H4 (cell line): ENCODE measurements at places on chromosomes 12 and 14. TPM values are rescaled to one million over a fixed set of nuclear protein-coding genes. Genes with fewer than 3 reads are reported as not detected.
A peak's percentile ranks its signal among the peaks of the same experiment; 100 is the strongest.

- DNase-seq: no peak
These were observed 60.6 kb downstream of the SUDS3 start for GRCh38 chr12:118436986-118437385.

GRCh38 chr12:93181409-93181965, 196.2 kb upstream of the NUDT4 start:
- DNase-seq: no peak

DNA sequence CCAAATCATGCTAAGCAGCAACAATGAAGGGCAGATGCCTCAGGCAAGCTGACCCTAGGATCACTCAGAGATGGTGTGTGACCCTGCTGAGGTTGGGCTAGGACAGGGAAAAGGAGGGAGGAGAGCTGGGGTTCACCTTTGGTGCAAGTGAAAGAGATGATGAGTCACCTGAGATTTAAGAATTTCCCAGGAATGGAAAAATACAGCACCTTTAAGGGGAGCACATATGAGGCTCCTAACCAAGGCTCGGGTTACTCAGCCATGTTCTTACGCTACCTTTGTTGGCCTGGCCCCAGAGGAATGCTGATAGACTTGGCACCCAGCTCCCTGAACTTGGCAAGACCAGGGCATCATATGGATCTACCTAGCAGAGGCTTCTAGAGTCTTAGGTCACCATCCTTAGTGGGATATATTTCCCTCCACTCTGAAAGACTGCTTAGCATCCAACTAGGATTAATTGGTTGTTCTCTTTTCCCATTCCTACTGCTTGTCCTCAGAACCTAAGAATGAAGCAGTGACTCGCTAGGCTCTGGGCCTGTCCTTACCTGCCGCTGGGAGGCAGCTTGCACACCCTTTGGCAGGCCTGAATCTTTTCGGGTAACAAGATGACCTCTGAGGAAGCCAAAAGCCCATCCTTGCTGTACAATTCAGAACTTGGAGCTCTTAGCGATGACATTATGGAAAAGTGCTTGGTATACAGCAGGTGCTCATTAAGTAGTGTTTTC, 4.0 kb upstream of the NAA25 start:
- DNase-seq: no peak

- DNase-seq: no peak
These were observed 830 bp upstream of the TRMT61A start for GRCh38 chr14:103528146-103528586.

DNA sequence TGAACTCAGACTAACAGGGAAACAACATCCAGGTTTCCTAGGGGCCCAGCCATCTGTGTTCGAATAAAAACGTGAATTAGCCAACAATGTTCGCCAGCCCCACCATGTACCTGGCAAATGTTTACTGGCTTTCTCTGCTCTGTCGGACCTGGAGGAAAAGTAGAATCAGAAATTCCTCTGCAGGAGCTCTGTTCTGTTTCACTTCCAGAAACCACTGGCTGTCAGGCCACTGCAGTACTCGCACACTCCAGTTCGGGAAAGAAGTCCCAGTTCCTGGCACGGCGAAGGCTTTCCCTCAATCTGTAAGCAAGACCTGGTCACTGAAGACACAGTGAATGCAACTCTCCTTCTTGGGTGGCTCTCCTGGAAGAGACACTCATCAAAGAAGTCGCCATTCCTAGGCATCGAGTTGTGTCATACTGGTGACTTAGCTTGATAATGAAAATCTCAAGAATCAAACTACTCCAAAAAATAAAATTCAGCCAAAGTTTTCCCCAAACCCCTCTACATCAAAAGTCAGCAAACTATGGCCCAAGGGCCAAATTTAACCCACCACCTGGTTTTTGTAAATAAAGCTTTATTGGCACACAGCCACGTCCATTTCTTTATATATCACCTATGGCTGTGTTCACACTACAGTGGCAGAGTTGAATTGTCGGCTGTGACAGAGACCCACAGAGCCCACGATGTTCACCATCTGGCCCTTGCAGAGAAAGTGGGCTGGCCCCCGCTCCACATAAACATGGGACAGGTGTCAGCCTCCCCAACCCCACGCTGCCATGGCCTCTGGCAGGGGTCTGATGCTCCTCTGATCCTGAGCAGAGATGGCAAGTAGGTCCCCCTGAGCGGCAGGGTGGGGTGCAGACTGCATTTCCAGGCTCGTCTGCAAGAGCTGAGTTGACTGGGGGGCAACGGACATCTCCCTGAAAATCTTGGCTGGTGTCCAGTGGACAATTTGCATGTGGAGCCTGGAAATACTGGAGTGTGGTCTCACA, 189.2 kb upstream of the DIO3 start:
- no peak for DNase-seq

- no peak for DNase-seq
These were observed 630.8 kb downstream of the RERGL start for GRCh38 chr12:17459214-17459613.

DNA sequence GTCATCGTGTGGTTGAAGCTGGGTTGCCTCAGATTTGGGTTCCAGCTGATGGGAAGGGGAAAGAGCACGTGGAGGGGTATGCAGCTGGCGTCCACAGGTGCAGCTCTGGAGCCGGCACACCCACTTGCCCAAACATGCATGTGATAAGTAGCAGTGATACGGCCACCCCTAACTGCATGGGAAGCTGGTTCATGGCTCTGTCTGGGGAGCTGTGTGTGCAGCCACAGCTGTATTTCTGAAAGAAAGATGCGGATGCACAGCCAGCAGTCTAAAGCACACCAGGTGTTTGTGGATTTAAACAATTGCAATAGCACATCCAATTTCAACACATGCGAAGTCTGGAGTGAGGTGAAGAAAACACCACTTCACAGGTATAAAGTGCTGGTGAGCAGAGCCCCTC, 181.4 kb downstream of the EFCAB11 start:
- DNase-seq: no peak

DNA sequence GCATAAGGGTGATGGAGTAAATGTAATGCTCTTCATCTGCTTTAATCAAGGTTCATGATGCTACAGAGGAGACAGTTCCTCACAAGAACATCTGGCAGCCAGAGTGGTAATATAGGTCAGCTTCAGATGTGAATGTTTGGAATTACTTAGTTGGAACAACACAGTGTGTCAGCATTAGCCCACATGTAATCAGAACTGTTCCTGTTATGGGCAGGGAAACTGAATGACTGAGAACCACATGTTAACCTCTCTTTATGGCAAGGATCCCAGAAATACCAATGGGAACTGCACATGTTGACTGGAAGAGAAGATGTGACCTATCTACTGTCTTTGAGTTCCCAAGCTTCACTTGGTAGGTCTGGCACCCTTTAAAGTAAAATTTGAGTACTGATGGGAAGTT, 390.1 kb upstream of the PDE3A start:
- DNase-seq: peak; percentile 91

DNA sequence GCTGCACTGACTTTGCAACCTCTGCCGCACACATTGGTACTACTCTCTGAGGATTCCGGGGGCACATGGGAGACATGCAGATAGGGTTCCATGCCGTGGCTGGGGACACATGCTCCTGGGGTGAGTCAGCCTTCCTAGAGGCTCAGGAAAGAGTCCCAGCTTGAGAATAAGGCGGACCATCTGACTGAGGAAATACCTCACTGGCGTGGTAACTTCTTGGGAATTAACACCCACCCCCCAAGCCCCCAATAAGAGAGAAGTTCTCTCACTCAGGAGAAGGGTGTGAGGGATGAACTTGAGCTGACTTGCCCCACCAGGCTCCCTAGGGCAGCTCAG, 23.2 kb downstream of the PLXNC1 start:
- peak; percentile 33 for DNase-seq

- DNase-seq: no peak
These were observed 246.4 kb downstream of the TMEM132C start for GRCh38 chr12:128513331-128513730.

- peak; percentile 9 for DNase-seq
These were observed 33.6 kb upstream of the CRY1 start for GRCh38 chr12:107126796-107127481.

DNA sequence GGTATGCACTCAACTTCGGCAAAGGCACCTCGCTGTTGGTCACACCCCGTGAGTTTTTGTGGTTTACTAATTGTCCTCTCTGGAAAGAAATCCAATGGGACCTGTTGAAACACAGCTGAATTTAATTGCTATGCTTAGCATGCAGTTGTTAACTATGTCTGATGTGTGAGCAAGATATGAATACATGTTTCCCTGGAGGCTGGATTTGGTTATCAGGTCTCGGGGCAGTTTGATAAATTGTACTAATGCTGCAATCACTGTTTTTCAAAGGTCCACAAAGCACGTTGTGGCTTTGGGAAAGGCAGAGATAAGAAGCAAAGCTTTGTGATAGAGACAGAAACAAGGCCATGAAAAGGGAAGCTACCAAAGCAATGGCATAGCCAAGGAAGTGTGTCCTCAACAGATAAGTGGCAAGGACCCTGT, 91.3 kb downstream of the DAD1 start:
- DNase-seq: no peak

GRCh38 chr12:6266541-6266966, 43.9 kb upstream of the PLEKHG6 start:
- DNase-seq: no peak

GRCh38 chr14:55624913-55625312, 44.9 kb downstream of the KTN1 start:
- no peak for DNase-seq

GRCh38 chr14:64248689-64249088, 45.5 kb downstream of the ESR2 start:
- DNase-seq: no peak

- DNase-seq: no peak
These were observed 48.1 kb upstream of the ATXN7L3B start for GRCh38 chr12:74489543-74489942.

DNA sequence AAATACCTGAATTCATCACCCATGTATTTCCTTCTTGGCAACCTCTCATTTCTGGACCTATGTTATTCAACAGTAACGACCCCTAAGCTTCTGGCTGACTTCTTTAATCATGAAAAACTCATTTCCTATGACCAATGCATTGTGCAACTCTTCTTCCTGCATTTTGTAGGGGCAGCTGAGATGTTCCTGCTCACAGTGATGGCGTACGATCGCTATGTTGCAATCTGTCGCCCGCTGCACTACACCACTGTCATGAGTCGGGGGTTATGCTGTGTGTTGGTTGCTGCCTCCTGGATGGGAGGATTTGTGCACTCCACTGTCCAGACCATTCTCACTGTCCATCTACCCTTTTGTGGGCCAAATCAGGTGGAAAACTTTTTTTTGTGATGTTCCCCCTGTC, 356 bp downstream of the OR4Q2 start:
- DNase-seq: no peak

GRCh38 chr12:54430471-54431069, 11.5 kb upstream of the ITGA5 start:
- DNase-seq: no peak

DNA sequence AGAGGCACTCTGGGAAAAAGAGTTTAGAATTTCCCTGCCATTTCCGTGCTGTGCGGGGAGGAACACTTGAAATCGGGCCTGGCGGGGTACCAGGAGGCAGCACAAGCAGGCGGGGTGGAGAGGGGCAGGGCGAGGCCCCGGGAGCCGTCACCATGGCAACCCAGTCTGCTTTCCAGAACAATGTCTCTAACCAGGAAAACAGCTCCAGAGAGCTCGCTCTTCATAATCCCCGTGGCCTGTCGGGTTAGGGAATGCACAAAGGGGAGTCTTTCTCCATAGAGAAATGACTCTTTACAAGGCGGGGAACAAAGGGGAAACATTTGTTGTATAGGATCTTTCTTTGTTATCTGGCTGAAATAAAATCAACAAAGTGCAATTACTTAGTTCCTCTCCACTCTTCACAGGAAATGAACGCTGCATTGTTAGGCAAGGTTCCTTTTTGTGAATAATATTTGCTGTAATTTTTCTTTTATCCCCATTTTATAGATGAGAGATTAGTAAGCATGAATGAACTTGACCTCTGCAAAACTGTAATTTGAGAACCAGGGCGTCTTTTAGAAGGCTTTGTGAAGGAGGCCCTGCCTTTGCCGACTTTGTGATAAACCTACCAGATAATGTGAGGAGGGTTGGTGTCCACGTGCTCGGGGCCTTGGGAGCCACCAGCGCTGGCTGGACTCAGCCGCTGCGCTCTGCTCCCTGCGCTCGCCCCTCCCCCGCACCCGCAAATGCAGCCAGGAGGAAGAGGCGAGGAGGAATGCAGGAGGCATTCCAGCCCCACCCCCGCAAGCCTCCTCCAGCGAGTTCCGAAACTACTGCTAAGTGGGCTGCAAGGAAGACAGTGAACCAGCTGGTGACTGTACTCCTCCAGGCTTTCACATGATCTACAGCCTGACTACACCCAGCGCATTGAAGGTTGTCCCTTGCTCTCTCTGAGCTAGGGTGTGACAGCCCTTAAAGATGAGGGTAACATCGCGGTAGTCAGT, 105.2 kb upstream of the ATF7IP start:
- DNase-seq: peak; percentile 84

- DNase-seq: no peak
These were observed 27.2 kb upstream of the AP4S1 start for GRCh38 chr14:30998100-30998706.

DNA sequence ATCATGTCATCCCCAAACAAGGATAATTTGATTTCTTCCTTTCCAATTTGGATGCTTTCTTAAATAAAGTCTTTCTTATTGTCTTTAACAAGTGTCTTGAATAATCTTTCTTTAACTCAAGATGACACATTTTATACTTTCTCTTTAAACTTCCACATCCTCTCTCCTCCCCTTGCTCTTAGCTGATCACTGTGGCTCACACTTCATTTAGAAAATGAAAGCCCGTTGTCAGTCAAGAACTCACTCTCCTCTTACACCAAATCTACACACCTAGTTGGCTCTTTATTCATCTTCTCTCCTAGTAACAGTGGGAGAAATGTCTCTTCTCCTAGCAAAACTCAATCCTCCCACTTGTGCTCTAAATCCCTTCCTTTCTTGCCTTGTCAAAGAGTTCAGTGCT, 10.4 kb upstream of the RMST start:
- no peak for DNase-seq

TAS2R50 gene
- total RNA-seq: not detected in 2 replicates

ESRRB gene
- total RNA-seq: 0.04 TPM in 1 of 2 replicates, not detected in the other

GPR84 gene
- not detected in 2 replicates for total RNA-seq

TAS2R8 gene
- total RNA-seq: not detected in 2 replicates

TMEM253 gene
- total RNA-seq: 0.47 and 0.68 TPM in 2 replicates

ASCL1 gene
- total RNA-seq: not detected in 2 replicates

TAS2R14 gene
- 1.6 and 3.3 TPM in 2 replicates for total RNA-seq

TMEM117 gene
- total RNA-seq: 7.2 and 8.5 TPM in 2 replicates
